ENCODE measurements at places on chromosomes 3 and 15.
A peak's percentile ranks its signal among the peaks of the same experiment; 100 is the strongest.

DNA sequence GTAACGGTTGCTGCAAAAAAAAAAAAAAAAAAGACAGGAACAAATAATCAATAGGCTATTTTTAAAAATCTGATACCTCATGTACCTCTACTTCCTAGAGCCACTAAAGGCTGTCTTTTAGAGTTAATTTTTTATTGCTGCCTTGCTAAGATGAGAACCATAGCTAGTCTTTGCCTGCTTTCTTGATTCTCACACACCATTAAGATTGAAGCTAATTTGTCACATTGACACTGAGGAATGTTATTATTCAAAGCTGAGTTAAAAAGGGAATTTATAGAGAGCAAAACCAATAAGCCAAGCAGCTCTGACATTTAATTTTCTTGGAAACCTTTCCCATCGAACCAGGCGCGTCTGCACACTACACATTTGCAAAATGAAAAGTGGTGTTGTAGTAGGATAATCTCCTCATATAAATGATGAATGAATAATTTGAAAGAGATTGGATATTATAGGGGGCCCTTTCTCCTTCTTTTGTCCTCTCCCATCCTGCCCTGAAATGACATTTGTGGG lies 149.7 kb downstream of the TMEM108 start:
- no peak for DNase-seq

GRCh38 chr3:11964553-11964952 lies 39.6 kb upstream of the SYN2 start:
- no peak for DNase-seq

DNA sequence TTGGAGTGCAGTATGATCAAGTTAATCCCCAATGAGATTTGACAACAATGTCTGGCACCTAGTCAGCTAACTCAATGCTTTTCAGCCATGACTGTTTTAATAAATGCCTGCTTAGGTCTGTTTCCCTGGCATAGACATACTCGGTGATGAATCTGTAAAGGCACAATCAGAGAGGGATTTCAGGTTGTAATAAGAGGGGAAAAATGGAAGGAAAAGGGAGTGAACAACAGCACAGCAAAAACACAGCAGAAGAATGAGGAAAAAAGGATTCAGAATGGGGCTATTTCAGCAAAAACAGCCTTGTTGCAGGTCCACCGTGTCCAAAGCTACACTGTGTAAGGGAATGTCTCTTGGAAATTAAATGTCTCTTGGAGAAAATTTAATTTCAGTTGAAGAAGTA lies 19.3 kb upstream of the CHD2 start:
- DNase-seq, result no peak

GRCh38 chr3:143142354-143142753 lies 22.8 kb downstream of the CHST2 start:
- no peak for DNase-seq

DNA sequence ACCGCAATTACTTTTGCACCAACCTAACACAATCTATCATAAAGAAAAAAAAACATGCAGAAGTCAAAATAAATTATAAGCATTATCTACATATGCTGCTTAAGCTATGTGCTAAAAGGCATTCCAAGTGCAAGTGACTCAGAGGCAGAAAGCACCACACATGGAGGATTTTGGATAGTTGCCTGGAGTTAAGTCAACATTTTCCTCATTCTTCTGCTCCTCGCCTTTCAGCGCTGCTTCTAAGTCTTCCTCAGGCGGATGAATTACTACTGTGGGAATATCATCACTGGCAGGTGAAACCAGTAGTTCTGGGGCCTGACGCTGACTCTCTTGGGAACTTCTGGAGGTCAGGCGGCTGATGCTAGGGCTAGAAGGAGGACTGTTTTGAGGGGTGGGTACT lies 53.1 kb downstream of the SLC4A7 start:
- peak; percentile 5 for DNase-seq

GRCh38 chr3:143548393-143548792 lies 299.9 kb downstream of the SLC9A9 start:
- no peak for DNase-seq

DNA sequence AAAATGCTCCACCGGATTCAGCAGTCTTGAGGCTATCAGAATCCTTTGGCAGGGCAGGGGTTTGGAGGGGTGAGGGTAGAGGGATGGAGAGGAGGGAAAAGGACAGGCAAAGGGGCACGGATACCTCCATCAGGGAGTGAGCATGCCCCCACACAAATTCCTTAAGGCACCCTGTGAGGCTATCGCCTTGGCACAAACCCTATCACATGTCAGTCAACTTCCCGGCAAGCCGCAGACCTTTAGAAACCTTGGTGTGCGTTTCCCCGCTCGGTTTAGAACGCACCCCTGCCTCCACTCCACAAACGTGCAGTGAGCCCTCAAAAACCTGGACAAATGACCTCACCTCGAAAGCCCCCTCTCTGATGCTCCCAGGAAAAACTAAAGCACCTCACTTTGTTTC lies 422 bp upstream of the SETMAR start:
- DNase-seq, result no peak

DNA sequence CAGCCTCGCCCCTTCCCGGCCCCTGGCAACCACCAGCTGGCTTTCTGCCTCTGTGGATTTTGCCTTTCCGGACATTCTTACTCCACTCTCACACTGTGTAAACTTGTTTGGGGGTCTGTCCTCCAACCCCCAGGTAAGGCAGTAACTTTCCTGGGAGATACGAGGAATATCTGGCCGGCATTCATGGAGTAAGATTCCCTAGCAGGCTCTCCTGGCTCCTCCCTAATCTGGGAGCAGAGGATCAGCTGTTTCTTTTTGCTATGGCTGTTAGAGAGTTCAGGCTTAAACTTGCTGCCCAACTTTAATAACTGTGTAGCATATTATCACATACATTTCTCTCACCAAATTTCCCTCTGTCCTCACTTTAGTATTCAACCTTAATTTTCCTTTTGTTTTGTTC lies 64.3 kb downstream of the IGF2BP2 start:
- no peak for DNase-seq

- no peak for DNase-seq
These were observed 24.6 kb downstream of the AQR start for GRCh38 chr15:34944936-34945335.

- DNase-seq, result no peak
These were observed 381.2 kb upstream of the ATP11B start for GRCh38 chr3:182412066-182412465.

- no peak for DNase-seq
These were observed 15.2 kb upstream of the EID1 start for GRCh38 chr15:48862705-48863104.

GRCh38 chr15:58295637-58296215 lies 136.1 kb upstream of the LIPC start:
- DNase-seq, result no peak

- no peak for DNase-seq
These were observed 303.8 kb downstream of the EPHA3 start for GRCh38 chr3:89411201-89411600.

GRCh38 chr3:186923241-186923640 lies 7.1 kb upstream of the ST6GAL1 start:
- no peak for DNase-seq

- DNase-seq, result no peak
These were observed 6.7 kb downstream of the ITIH1 start for GRCh38 chr3:52784021-52784621.

DNA sequence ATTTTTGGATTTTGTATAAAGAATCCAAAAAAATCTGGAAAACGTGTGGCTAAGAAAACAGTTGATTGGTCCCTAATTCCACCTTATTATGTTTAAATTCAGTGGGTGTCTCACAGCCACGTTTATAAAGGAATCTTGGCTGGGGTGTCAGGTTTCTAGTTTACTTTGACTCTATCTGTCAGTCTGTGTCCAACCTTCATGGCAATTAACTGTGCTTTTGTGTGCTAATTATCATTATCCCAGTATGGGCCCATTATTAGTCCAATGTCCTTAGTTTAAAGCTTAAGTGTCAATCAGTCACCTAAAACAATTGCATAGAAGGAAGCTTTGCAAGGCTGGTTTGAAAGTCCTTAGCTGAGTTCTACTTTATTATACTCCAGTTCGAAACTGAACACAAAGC lies 3.7 kb upstream of the CNTN4 start:
- no peak for DNase-seq

GRCh38 chr15:29997499-29997898 lies 85.3 kb upstream of the GOLGA8J start:
- DNase-seq, result no peak

DNA sequence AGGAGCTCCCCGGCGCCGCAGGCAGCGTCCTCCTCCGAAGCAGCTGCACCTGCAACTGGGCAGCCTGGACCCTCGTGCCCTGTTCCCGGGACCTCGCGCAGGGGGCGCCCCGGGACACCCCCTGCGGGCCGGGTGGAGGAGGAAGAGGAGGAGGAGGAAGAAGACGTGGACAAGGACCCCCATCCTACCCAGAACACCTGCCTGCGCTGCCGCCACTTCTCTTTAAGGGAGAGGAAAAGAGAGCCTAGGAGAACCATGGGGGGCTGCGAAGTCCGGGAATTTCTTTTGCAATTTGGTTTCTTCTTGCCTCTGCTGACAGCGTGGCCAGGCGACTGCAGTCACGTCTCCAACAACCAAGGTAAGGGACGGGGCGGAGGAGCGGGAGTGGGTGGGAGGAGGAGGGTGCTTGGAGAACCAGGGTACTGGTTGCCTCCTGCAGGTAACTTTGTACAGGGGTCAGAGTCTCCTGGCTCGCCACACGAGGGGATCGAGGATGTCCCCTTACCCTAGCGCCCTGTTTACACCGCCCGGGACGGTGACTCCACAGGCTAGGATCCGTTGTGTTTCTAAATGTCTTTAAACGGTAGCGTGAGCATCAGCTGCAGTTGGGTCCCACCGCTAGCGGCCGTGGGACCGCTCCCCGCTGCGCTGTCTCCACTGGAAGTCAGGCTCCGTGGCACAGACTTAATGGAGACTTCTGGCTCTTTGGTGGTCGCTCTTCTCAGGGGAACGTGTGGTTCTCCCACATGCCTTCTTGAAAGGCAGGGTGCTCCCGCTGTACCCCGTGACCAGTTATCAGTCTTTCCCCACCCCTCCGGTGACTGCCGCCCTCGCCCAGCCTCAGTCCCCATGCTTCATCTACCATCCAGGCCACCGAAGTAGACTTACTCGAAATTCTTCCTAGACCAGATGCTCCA lies 515 bp downstream of the EPHA6 start:
- DNase-seq, result no peak

DNA sequence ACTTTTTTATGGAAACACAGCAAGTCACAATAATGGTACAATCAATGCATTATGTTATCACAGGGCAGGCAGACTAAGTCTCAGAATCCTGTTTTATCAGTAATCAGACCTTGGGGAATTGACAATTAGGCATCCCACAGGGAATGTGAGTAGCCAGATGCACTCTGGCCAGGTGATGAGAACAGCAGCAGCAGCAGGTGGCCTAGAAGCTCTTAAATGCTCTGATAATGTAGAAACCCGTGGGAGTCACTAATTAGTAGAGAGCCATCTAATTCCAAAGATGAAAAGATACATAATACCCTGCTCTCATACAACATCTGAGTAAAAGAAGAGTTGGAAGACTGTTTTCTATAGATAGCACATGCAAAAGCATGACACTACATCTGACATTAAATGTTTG lies 12.6 kb downstream of the CEP152 start:
- DNase-seq, result no peak

- DNase-seq, result no peak
These were observed 42.4 kb upstream of the ETV5 start for GRCh38 chr3:186151077-186151971.

- DNase-seq, result no peak
These were observed 79.6 kb downstream of the RTP4 start for GRCh38 chr3:187447737-187448136.

DNA sequence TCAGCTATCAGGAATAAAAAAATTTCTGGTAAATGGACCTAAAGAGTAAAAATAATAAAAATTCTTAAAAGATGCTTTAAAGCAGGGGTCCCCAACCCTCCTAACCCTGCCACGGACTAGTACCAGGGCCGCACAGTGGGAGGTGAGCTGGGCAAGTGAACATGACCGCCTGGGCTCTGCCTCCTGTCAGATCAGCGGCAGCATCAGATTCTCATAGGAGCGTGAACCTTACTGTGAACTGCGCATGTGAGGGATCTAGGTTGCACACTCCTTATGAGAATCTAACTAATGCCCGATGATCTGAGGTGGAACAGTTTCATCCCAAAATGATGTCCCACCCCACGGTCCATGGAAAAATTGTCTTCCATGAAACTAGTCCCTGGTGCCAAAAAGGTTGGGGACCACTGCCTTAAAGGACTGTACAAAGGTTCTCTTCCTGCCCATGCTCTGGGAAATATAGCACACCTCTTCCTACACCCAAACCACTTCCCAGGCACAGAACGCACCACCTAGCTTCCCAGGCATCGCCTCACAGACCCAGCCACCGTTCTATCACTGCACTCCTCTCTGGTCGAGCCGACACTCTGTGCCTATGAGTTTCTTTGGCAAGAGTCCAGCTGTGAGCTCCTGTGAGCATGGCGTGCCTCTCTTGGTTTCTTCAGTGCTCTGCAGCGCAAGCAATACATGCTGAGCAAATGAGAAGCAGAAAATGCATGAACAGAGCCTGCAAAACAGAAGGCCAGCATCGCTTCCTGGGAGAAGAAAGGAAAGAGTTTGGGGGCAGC lies 104.9 kb downstream of the OCA2 start:
- no peak for DNase-seq

DNA sequence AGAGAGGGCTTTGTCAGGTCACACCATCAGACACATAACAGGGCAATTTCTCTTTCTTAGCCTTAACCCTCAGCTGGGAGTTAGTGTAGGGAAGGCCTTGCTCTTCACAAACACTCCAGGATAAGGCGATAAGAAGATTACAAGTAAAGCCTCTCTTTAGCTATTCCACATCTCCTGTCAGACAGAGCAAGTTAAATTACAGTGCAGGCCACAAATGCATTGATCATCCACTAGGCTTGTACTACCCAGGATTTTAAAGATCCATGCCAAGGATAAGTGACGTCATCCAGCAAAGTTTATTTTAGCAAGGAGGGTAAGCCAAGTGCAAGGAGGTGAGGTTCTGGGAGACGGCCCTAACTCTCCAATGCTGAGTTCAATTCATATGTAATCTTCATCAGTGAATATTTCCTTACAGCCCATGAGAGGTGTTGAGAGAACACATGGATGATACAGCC lies 890.6 kb upstream of the NR2F2 start:
- no peak for DNase-seq

DNA sequence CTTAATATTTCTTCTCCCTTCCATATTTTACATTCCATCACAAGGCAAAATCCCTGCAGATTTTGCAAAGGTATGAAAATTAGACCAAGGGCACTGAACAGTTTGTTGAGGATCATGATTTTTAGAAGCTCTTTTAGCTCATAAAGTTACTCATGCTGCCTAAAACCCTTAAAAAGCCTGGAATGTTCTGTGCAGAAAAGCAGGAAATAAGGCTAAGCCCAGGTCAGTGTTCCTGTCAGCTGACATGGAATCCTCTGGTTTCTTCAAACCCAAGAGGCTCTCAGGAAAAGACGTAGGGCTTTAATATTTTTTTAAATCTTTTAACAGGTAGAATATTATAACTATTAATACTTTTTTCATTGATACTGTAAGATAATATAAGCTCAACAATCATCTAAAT lies 8.2 kb downstream of the CBLB start:
- no peak for DNase-seq

- DNase-seq, result no peak
These were observed 74.5 kb upstream of the UBE2E2 start for GRCh38 chr3:23128655-23129054.

GRCh38 chr3:58965865-58966264 lies 84.0 kb downstream of the CFAP20DC start:
- no peak for DNase-seq
